ENCODE measurements at places on chromosomes 3 and 15.

GRCh38 chr15:66947471-66947870 is 117.9 kb upstream of the SMAD3 start:
- no peak for DNase-seq

DNA sequence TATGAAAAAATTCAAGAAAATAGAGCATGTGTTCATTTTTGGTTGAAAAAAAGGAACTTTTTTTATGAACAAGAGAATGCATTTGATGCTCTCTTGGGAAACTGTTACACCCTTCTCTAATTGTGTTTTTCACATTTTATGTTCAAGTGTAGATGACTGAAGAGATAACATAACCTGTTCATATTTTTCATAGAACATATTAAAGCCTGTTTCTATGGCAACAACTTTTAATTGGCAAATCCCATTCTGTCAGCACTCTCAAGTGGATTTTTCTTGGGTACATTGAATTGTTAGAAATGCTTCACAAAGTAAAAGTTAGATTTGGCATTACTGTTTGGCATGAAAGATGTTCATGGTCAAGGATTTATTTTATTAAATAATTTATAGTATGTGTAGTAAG is 117.5 kb downstream of the MBNL1 start:
- DNase-seq, result no peak

DNA sequence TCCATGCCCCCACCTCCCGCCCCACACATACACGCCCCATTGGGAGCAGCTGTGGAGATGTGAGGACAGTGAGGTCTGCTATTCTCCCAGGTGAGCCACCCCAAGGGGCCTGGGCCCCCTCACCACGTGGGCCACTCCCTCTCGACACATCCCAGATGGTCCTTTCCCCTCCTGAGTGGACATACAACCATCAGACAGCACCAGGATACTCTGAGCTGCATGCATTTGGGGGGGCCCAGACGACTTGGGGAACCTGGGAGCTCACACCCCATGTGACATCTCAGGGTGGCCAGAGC is 17.5 kb downstream of the FBLN2 start:
- DNase-seq, result no peak

DNA sequence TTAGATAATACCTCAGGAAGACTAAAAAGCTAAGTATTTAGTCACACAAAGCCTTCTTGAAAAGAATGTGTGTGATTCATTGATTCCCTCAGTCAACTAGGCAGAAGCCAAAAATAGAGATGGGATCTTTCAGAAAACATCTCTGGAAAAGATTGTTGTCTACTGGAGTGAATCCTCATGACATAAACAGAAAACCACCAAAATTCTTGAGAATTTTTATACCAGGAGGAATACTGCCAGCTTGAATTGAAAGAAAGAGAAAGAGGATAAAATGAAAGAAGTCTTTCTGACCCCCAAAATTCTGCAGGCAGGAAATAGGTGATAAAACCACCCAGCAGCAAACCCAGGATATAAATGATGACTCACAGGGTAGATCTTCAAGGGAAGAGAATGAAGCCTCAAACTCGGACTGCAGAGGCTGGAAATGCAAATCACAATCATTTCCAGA is 363.1 kb upstream of the PLSCR5 start:
- no peak for DNase-seq

DNA sequence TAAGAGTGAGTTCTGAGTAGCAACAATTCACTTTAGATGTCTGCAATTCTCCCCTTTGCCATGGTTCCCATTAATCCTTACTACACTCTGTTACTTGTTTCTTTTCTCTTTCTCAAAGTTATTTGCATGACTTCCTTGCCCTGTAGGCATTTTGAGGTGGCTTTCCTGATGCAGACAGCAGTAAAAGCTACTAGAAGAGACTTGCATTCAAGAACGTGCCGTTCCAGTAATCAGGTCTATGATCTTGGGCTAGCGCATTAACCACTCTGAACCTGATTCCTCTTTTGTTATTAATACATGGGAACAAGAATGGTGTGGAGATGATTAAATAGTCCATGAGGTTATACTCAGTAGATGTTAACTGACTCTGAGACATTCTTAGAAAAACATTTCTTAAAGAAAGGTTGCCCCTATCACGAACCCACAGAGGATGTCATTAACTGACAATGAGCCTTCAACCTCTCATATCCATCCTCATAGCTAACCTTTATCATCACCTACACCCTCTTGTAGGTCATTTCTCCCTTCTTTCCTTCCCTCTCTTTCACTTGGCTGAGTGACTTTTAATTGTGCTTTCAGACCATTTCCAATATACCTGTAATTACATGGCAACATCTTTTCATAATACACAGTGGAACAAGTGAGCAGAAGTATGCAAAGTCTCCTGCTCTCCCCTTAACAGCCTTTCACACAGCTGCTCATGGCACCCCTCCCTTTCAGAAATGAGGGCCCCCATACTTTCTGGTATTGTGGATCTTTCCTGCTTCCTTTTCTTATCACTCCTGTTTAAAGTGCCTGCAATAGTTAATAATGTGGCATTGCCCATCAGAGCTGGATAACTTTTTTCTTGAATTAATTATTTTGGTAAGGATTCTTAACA is 175.9 kb downstream of the CHST2 start:
- no peak for DNase-seq

GRCh38 chr3:128763967-128764366 is 38.0 kb downstream of the RAB7A start:
- DNase-seq, result no peak

GRCh38 chr3:98556164-98557130 is 24.7 kb downstream of the GPR15 start:
- no peak for DNase-seq

DNA sequence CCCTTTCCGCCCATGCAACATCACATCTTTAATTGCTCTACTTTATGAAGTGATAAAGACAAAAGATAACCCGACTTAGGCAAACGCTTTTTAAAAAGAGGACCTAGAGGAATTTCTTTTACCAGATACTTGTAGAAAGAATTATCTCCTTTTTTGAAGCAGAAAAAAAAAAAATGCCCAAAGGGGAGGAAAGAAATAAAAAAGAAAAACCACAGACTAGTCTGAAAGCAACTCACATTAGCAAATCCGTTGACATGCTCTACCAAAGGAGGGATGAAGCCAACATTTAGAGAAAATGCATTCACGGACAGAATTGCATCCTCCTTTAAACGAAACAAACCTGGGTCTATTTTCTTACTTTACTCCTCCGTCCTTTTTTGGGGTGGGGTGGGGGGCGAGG is 213.6 kb downstream of the MEIS2 start:
- no peak for DNase-seq

- DNase-seq, result no peak
Observed at GRCh38 chr15:39854161-39854560, 65.9 kb downstream of the GPR176 start.

DNA sequence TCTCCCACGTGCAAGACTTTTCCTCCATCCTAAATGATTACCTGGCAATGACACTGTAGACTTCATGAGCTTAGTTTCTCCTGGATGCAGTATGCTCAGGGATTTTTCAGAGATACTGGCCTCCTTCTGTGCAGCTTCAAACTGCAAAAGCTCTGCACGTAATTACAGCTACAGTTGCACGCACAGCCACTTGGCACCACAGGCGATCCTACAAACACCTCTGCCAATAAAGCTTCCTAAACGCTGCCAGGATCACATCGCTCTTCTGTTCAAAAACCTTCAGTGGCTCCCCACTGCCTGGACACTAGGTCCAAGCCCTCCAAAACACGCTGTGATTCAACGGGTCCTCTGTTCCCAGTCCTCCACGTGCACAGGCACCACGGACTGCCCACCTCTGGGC is 49.5 kb downstream of the NUP210 start:
- no peak for DNase-seq

GRCh38 chr3:168096210-168096652 is 507 bp upstream of the GOLIM4 start:
- peak; percentile 84 for DNase-seq

DNA sequence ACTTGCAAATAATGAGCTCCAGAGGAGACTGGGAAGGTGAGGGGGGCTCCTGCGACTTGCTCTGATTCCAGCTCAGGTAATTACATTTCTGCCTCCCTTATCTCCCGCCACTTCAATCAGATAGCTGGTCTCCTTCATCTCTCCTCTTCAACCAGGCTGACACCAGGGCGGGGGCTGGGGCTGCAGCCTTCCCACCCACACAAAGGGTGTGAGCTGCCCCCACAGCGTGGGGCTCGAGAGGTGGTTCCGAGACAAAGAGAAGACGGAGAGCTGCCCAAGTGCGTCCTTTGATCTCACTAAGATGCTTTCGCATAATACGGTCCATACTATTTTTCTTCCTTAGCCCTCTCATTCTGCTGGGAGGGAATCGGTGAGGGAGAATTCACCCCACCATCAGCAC is 139.7 kb downstream of the NSMCE3 start:
- DNase-seq, result no peak

GRCh38 chr3:103851793-103852192 is 1417.0 kb downstream of the ZPLD1 start:
- DNase-seq, result no peak

DNA sequence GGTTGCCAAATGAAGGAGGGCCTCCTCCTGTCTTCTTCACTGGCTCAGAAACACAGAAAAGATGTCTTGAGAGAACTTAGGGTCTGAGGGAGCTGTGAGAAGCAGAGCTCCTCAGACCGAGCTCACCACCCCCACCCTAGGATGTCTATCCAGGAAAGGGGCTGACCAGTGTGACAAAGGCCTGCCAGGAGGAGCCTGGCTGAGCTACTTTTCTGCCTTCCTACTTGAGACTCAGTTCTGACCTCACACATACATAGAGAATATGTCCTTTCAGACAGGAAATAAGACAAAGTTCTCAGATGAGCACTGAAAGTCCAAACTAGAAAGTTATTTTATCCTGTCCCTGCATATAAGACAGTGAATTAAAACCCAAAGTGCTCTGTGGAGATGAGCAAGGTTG is 54.5 kb downstream of the KIF9 start:
- DNase-seq, result no peak

GRCh38 chr3:76866729-76867408 is 173.0 kb upstream of the ROBO2 start:
- no peak for DNase-seq

DNA sequence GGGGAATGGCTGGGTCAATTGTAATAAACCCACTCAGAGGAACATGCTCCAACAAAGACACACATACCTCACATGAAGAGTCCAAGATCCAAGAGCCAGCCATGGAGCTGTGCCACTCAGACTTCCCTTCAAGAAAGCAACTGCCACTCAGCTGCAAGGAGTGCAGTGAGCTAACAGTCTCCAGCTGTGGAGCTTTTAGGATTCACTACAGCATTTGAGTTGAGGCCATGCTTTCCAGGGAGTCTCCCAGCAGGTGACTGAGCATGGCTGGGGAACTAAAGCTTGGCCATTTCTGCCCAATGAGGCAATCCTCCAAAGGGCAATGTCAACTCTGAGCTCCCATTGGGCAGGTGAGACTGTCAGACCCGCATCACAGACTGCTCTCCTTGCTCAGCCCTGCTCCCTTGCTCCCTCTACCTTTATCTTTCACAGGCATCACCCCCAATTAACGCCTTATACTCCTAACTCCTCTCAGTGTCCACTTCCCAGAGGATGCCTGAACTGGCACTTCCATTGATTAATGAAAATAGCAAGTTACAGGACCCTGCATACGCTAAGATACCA is 165.3 kb upstream of the CTNNB1 start:
- DNase-seq, result no peak

- no peak for DNase-seq
Observed at GRCh38 chr15:78837543-78837942, 26.3 kb upstream of the ADAMTS7 start.

- DNase-seq, result no peak
Observed at GRCh38 chr3:115876876-115877614, 253.7 kb downstream of the GAP43 start.

DNA sequence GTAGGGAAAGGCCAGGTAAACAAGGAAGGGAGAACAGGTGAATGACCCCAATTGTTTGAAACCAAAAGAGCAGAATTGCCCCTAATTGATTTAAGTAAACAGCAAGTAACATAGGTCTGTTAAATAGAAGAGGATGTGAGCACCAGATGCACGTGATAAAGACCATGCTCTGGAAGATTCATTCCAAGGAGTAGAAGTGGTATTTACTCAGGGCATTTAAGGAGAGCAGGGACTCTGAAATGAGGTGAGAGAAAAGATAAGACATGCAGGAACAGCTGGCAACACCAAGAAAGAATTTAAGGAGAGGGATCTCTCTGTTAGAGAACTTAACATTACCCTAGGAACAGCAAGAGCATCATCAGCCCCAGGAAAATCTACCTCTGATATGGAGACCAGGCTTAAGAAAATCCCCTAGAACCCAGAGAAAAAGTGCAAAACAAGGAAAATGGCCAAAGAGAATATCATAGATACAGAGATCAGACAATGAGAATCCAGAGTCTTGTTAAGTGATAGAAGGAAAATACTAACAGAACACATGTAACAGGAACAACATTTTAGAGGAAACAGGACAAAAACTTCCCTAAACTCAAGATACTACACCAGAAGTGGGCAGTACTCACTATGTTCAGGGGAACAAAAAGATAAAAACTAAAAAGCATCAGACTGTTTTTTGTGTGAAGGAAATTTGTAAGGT is 6.4 kb downstream of the NUDT16 start:
- DNase-seq, result no peak

GRCh38 chr3:61141227-61141626 is 110.0 kb downstream of the FHIT start:
- DNase-seq, result no peak

DNA sequence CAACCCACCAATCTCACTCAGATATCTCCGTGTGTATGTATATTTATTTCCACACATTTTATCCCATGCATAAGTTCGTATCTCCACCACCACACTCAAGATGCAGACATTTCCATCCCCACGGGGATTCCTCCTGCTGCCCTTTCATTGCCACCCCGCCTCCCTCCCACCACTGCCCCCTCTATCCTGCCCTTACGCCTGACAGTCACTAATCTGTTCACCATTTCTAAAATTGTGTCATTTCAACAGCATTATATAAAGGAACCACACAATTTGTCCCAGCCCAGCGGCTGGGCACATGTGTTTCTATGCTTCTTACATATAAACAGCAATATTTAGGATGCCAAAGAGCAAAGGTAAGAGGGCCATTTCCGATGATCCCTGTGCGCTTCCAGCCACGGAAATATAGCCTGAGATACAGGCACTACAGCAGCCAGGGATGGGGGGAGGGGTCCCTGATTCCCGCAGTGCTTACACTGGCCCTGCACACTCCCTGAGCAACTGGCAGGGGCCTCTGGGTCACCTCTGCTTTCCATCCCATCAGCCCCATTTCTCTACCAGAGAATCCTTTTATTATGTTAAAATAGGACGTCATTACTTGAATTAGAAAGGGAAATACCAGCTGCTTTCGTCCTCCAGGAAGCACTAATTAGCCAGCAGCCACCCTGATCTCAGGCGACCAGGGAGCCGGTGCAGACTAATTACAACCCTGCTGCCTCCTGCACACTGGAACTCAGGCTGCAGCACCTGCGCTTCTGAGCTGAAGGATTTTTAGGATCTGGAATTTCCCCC is 372.0 kb upstream of the ATP10A start:
- no peak for DNase-seq

GRCh38 chr15:63176302-63176701 is 13.1 kb upstream of the RAB8B start:
- DNase-seq, result no peak

Measured in HL-60 (cell line).